Activated effector memory CD4-positive, alpha-beta T cell treated with anti-CD3 and anti-CD28 coated beads, Interleukin-2, amount 50 U/mL, for 16 hours (primary cell): ENCODE measurements at places on chromosomes 7 and 10.

DNA sequence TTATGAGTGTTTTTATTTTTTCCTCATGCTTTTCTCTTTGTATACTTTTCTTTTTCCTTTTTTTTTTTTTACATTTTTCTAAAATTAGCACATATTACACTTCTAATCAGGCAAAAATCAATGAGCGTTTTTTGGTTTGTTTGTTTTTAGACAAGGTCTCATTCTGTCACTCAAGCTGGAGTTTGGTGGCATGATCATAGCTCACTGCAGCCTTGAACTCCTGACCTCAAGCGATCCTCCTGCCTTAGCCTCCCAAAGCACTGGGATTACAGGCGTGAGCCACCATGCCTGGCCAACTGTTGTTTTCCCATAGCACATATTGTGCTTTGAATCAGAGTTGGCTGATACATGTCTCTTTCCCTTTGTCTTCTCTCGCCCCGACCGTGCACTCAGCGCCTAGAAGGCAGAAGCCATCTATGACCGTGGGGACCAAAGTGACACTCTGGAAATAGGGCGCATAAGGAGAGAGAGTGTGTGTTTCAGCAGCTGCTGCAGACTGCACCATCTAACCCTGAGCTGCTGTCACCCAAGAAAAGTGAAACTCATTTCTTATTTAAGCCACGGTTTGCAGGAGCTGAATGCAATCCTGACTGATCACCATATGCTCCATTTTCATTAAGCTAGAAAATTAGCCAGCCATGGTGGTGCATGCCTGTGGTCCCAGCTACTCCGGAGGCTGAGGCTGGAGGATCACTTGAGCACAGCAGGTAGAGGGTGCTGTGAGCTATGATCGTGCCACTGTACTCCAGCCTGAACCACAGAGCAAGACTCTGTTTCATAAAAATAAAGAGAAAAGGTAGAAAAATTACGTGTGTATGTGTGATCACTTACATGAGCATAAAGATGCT lies 41.4 kb upstream of the GTF2I start:
- DNase-seq: no peak

GRCh38 chr7:94245500-94245899 lies 149.2 kb upstream of the COL1A2 start:
- DNase-seq: no peak

DNA sequence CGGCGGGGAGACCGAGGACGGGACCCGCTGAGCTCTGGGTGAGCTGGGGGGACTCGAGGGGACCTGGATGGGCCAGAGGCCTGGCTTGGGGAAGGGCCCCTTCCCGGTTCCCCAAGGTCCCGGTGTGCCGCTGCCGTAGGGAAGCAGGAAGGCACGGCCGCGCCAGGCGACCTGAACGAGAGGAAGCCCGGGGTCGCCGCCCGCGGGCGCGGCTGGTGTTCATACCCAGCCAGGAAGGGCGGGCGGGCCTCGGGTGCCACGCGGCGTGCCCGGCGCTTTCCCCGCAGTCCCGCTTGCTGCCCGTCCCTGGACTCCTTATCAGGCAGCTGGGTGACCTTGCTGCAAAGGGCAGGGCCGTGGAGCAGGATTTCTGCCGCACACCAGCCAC lies 38.0 kb downstream of the ZNF777 start:
- peak; percentile 73 for DNase-seq

GRCh38 chr10:4107285-4107851 lies 322.4 kb upstream of the KLF6 start:
- DNase-seq: no peak

DNA sequence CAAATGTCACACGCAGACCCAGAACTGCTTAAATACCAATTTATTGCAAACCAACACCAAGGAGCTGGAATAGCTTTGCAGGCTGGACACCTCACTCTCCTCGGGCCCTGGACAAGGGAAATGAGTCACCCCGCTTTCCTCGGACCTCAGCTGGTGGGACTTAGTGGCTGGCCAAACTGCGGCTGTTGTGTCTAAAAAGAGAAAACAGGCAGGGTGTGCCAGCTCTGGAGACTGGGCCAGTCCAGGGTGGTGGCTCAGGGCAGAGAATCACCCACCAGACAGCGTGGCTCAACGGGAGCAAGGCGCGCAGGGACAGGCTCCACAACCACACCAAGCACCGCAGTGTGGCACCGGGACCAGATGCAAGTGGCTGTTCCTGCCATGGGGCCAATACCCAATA lies 58.2 kb upstream of the CAMK2B start:
- DNase-seq: no peak

- DNase-seq: no peak
These were observed 806.9 kb downstream of the DNAJB9 start for GRCh38 chr7:109376576-109376975.

GRCh38 chr7:36613031-36613614 lies 111.2 kb downstream of the AOAH start:
- no peak for DNase-seq

- no peak for DNase-seq
These were observed 131.0 kb upstream of the PALS2 start for GRCh38 chr7:24442170-24442777.

- no peak for DNase-seq
These were observed 75.3 kb downstream of the SVOPL start for GRCh38 chr7:138625849-138626230.

- no peak for DNase-seq
These were observed 237.8 kb upstream of the ZMIZ1 start for GRCh38 chr10:78830976-78831375.

GRCh38 chr7:41659539-41659938 lies 43.4 kb downstream of the INHBA start:
- DNase-seq: no peak

DNA sequence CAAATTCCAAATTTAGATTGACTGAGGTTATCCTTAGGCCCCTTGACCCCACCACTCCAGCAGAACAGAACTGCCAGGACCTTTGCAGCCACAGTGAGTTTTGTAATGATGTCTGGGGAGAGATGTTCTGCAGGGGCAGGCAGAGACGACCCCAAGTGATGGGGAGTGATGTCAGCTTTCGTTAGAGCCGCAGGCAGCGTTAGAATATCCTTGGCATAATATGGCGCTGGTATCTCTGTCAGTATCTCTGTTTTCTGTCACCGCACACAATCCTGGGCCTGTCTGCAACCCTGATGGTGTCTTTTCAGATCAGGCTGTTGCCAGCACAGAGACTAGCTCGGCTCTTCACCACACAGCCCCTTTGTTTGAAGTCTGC lies 1083.6 kb downstream of the KCNMA1 start:
- DNase-seq: no peak

DNA sequence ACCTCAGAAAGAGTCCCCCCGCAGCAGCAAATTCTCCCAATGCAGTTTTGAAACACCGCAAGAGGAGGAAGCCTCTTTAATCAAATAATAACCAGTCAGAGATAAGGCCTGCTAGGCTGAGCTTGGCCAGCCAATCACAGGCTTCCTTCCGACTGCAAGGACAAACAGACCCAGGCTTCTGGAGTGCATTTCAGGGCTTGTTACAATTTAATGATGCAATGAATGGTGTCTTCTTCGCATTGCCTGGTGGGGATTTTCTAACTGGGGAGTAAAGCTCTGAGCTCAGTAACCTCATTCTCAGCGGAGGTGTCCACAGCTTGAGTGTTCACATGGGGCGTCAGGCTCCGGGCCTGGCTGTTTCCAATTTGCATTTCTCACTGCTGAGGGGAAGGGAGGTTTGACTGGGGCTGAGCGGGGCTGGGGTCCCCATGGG lies 31.8 kb upstream of the GPAM start:
- DNase-seq: no peak

DNA sequence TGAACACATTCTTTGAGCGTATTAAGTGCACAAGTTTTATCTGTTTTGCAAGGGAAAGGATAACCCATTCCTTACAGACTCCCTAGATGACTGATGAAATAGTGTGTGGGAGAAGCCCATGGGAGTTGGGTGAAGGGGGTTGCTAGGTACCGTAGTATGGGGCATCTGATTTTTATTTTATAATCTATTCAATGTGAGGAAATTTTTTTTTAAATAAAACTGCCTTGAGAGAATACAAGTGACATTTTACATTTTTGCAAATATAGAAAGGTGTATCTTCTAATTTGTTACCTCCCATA lies 1.4 kb downstream of the BTAF1 start:
- DNase-seq: no peak

- DNase-seq: no peak
These were observed 17.8 kb upstream of the SDK1 start for GRCh38 chr7:3283130-3283704.

GRCh38 chr10:43606323-43607198 lies at the start of gene ZNF485:
Gene ZNF485, plus strand, starts transcription at chr10:43606438. Its CDS starts 613 bp downstream, at chr10:43607051.
- DNase-seq: peak; percentile 87

GRCh38 chr10:90378524-90379076 lies 479.2 kb downstream of the HTR7 start:
- no peak for DNase-seq

GRCh38 chr10:114394531-114394930 lies 9.8 kb downstream of the AFAP1L2 start:
- no peak for DNase-seq

DNA sequence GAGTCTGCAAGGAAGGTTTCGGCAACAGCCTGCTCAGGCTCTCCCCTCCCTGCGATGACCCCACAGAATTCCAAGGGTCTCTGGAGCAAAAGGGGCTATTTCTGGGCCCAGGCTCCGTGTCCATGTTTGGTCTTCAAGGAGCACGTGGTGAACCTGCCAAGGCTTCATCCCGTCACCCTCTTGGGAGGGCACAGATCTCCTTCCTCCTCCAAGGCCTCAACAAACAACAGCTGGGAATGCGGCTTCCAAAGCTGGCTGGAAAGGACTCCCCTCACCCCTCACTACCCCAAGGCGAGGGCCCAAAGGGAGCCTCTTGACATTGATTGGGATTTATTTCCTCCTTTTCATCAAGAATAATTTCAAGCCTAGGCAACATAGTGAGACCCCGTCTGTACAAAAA lies 14.0 kb upstream of the KPNA7 start:
- no peak for DNase-seq

GRCh38 chr7:6650521-6651011 lies 13.4 kb downstream of the ZNF316 start:
- peak; percentile 50 for DNase-seq

- DNase-seq: no peak
These were observed 5.5 kb upstream of the IRF5 start for GRCh38 chr7:128931965-128932861.

DNA sequence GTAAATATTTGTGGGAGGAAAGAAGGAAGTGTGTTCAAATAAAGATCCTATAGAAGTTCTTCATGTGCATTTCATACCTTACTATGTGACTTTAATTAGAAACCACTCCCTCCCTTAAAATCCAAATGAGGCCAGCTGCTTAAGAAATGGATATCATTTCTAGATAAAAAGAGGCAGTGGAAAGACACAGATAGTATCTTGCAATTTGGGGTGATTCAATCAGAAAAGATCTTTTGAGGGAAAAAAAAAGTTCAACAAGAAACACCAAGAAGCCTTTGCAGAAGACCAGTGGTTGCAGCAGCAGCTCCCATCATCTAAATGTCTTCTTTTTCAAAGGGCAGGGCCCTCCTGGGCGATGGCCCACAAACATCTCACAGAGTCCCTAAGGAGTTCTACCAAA lies 200.1 kb downstream of the LRRN3 start:
- DNase-seq: no peak

GRCh38 chr7:88310956-88311674 lies 4.4 kb upstream of the STEAP4 start:
- DNase-seq: no peak

DNA sequence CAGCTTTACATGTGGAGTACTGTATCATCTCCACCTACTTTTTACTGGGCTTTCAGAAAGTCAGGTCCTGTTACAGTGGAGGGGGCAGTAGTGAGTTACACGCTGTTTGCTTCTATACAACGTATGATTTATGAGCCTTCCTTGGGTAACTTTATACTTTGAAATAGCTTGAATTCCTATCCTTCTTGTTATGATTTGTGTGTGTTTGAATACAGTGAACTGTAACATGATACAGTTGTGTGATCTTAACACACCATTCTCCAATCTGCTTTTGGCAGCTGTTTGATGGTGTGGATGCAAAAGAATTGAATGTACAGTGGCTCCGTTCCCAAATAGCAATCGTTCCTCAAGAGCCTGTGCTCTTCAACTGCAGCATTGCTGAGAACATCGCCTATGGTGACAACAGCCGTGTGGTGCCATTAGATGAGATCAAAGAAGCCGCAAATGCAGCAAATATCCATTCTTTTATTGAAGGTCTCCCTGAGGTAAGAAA lies 41.7 kb downstream of the SP8 start:
- no peak for DNase-seq

- no peak for DNase-seq
These were observed 14.0 kb upstream of the EXOC6 start for GRCh38 chr10:92834331-92834730.

DNA sequence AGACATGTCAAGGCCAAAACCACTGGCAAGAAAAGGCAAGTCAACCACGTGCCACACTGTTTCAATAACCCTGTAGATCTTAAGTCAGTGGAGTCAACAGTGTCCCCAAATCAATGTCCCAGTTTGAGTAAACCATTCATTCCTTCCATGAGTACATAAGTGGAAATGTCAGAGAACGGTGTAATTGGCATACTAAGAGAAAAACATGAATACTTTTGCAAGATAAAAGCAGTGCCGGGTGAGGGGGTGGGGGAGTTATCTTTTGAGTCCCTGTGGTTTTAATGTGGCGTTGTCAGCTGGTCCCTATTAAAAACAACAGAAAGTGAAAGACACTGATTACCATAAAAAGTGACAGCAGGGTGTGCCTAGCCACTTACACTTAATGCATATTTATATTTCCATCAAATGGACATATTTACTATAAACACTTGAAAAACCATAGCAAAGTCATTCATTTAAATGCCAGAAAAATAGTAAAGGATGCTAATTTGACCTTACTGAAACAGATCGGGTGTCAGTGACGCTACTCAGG lies 37.8 kb downstream of the RSU1 start:
- peak; percentile 88 for DNase-seq

DNA sequence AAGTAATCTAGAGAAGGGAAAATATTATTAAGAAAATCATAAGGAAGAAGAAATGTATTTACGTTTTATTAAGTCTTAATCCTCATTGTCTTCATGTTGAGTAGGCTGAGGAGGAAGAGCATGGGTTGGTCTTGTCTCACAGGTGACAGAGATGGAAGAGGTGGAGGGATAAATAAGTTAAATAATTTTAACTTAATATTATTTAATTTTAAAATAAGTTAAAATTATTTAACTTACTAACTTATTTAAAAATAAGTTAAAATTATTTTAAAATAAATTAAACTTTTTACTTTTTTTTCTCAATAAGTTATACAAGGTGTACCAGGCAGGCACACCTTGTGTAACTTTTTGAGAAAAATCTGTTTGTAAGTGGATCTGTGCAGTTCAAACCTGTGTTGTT lies 36.6 kb downstream of the STK31 start:
- no peak for DNase-seq
